Globus pallidus (tissue), 1 donor: ENCODE measurements at places on chromosomes 5 and 9.

DNA sequence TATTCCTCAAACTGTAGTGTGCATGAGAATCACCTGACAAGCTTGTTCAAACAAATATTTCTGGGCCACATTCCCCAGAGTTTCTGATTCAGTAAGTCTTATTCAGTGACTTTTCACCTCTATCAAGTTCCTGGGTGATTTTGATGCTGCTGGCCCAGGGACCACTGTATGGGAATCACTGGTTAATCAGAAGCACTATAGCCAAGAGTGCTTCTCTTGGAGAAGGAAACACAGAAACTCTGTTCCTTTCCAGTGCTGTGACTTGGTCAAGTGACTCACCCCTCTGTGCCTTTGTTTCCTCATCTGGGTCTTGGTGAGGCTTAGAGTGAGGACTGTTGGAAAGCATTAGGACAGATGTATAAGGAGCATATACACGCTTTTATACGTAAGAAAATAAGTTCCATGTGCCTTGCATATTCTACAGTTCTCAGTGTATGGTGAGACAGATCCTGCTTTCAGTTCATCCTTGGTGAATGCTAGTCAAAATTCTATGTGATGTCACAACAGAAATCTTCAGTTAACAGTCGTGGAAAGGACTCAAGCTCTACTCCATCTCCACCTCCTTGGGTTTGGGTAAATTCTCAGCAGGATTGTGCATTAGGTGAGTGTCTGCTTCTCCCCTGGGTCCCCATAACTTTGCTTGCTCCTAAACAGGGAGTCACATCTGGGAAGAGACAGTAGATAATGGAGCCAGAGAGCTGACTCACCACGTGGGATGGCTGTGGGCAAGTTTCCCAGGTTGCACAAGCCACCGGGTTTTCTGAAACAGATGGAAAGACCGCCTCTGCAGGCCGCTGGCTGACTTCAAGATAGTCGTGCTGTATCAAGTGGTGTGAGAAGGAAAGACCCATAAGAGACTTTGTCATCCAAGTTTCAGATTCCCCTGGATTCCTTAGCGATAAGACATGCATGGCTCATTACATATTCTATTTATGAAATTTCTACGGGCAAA is 117.0 kb downstream of the NXNL2 start:
- DNase-seq, result peak; percentile 20

DNA sequence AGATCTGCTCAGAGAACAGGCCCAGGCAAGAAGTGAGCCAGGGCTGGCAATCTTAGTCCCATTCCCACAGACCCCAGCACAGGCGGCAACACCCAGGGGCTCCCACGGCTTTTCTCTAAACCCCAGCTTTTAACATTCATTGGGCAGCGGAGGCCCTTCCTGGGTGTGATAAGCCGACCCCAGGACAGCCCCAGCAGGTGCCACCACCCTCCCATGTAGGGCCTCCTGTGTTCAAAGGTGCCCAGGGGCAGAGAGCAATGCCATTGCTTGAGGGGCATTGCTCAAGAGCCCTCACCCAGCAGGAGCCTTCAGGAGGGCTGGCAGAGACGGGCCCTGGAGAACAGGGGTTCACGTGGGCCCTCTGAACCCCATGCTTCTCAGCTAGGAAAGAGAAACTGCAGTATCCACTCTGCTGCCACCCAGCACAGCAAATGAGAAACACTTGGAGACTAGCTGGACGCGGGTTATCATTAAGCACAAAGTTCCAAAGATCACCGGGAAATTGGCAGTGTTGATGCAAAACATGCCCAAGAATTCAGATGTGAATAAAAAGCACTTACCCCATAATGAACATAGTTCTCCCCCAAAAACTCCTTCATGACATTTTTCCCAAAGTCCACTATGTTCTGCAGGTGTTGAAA is 13.9 kb downstream of the IPPK start:
- no peak for DNase-seq

DNA sequence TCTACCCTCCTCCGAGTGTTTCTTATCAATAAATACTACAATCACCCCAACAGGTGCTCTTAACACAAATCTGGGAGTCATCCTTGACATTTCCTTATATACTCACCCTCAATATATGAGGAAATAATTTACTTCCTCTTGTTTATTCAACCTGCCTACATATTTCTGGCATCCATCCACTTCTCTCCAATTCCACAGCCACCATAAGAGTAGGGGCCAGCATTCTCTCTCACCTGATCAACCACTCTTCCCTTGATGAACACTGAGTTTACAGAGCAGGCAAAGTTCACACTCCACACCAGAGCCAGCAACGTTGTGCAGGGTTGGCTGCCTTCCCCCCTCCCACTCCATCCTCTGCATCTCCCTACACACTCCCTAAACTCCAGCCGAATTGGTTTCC is 904.3 kb upstream of the DMAC1 start:
- DNase-seq, result no peak

DNA sequence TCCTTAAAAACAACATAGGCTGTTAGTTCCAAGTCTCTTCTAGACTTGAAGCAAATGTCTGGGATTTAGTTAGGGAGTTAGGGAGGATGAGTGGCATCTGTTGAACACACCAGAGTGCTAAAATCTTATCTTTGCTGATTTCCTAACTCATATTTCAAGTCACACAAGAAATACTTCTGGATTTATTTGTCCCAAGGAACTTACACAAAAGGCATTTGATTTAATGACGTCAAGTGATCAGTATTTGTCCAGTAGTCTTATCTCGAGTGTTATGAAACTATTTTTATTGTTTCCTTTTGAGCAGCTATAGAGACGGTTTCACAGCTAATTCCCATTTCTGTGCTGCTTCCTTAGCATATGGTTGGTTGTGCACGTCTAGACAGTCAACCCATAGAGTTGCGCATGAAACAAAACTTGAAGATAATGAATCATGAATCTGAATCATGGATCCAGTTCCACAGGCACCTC is 140.5 kb upstream of the TUT7 start:
- no peak for DNase-seq

GRCh38 chr9:81787747-81788632 is 98.6 kb upstream of the TLE1 start:
- no peak for DNase-seq

- DNase-seq, result no peak
Measured at GRCh38 chr9:96125624-96126023, 176.4 kb downstream of the HSD17B3 start.

DNA sequence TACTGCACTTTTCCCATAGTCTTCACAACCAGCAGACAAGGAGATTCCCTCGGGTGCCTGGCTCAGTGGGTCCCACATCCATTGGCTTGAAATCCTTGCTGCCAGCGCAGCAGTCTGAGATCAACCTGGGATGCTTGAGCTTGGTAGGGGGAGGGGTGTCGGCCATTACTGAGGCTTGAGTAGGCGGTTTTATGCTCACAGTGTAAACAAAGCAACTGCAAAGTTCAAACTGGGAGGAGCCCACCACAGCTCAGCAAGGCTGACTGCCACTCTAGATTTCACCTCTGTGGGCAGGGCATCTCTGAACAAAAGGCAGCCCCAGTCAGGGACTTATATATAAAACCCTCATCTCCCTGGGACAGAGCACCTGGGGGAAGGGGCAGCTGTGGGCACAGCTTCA is 512.3 kb upstream of the MPDZ start:
- DNase-seq, result no peak

- peak; percentile 85 for DNase-seq
Measured at GRCh38 chr5:179820483-179821297, at the start of gene SQSTM1. TSS of gene SQSTM1 (plus strand) at chr5:179820905. CDS start at chr5:179820937, 32 bp downstream.

DNA sequence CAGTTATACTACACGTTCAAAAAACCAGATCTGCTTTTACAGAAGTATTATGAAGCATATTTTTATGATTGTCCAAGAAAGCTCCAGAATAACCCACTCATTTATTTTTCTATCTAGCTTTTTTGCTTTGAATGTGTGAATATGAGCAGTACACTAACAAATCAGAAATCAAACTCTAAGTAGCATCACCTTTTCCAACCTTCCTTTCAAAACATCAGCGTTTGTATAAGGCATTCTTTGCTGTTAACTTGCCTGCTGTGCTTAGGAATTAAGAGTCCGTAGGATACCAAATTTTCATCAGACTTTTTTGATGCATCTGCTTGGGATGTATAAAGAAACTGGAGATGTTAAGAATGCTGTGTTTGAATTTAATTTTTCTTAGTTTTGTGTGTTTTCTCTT is 3.8 kb downstream of the TLE4 start:
- DNase-seq, result no peak

- no peak for DNase-seq
Measured at GRCh38 chr5:159907689-159908590, 8.3 kb upstream of the ADRA1B start.

GRCh38 chr5:10913841-10914240 is 152.8 kb upstream of the DAP start:
- peak; percentile 3 for DNase-seq

- no peak for DNase-seq
Measured at GRCh38 chr5:34552686-34553085, 103.4 kb upstream of the RAI14 start.

DNA sequence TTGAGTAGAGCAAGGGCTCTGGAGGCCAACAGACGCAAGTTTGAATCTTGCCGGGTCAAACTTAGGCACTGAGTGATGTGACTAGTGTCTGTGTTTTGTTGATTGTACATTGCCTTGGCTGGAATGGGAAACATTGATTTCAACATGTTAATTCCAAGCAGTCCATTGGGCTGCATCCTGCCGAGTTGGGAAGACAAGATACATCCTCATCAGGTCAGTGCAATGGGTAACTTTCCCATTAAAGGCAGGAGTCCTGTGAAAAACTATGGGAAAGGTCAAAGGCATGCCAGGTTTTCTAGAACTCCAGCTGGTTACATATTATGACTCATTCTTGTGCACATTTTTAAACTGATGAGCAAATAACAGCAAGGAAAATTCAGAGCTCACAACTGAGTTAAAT is 126.5 kb upstream of the ABCA1 start:
- DNase-seq, result no peak
